Neuronal stem cell (in vitro differentiated cells): ENCODE measurements at places on chromosomes 4 and X.

DNA sequence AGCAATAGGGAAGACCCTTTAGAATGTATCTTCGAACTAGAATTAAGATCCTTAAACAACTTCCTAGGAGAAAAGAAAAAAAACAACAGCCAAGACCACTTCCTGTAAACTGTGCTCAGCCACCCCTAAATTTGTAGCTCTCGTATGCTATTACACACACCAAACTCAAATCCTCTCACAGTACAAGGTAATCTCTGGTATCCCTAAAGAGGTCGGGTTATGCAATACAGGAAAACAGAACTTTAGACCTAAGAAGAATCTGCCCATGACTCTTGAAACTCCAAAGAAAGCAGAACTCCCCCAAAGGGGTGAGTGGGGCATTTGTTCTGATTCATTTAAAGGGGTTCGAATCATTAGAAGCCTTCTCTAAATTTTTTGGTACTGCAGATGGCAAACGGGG lies 170.9 kb upstream of the CASK start:
- H3K27me3 ChIP-seq = no peaks in the 10 kb centered on the region
- no peaks in the 10 kb centered on the region for H3K4me1 ChIP-seq
- H3K4me3 ChIP-seq = no peak overlapping the region

DNA sequence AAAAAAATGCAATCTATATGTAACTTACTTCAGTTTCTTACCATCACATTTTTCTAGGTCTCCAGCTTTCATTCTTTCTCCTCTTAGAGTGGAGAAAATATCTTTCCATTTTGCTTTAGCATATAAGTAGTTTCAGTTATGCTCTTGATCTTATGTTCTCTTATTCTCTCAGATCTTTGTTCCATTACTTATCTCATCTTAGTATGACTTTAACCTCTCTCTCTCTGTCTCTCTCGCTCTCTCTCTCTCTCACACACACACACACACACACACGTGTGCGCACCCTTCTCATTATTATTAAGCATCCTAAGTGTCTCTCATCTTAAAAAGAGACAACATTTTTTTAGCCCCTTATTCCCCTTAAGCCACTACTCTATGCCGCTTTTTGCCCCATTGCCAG lies 92.8 kb downstream of the FAAH2 start:
- H3K36me3 ChIP-seq = no peaks in the 10 kb centered on the region
- DNase-seq = no peak
- H3K4me1 ChIP-seq = no peaks in the 10 kb centered on the region
- H3K4me3 ChIP-seq = no peak overlapping the region
- no peaks in the 10 kb centered on the region for H3K27me3 ChIP-seq

DNA sequence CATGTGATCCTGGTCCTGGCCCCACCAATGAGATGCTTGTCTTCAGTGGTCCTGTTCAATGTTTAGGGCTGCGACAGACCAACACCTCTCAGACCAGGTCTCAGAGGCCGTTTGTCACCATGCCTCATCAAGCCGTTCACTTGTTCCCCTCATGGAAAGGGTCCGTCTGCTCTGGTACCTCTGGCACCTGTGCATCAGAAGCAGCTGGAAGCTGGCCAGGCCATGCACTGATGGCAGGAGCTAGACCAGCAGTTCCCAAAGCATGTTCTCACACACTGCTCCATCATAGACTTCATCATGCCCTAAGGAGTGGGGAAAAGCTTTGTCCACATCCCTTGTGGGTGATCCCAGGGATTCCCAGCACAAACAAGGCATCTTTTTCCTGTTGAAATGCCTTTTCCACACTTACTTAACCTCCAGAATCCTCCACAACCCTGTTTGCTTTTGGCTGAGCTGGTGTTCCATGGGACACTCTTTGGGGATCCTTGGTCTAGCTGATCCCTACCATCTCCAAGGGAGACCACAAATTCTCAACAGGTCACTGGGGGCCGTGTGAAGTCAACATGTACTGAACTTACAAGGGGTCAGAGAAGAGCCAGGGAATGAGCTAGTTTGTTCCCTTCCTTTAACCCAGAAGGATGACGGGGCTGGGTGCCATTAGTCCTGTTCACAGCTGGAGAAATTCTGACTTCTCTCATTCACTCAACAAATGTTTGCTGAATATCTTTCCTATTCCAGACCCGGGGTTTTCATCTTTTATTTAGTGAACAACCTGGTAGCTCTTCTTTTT lies 21.8 kb downstream of the SH3TC1 start:
- H3K4me3 ChIP-seq = no peak overlapping the region
- no peak overlapping the region for H3K27ac ChIP-seq
- no peaks in the 10 kb centered on the region for H3K36me3 ChIP-seq
- no peak for DNase-seq

DNA sequence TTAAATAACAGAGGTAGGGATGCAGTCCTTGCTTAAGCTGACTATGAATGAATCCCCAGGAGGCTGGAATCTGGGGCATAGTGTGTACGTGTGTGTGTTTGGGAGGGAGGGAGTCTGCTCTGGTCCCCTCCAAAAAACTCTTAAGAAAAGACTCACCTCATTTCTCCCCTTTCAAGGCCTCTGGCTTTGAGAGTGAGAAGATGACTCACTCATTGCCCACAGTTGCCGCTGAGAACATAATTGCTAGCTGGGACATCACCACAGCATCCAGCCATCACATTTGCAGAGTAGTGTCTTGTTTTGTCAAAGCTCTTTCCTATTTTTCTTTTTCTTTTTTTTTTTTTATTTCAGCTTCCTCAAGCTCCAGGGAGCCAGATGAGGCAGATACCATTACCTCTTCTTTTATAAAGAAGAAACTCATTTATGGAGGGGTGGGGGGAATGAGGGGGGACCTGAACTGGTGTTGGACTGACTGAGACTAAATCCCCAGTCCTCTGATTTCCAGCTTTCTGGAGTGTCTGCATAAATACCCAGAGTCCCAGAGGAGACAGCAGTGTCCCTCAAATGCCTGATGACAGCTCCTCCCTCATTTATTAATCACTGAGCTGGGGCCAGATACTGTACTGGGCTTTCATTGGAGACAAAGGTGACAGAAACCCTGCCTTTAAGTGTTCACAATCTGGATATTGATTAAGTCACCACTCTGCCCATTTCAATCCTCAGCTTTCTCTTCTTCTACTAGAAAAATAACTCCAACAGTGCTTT lies 61.9 kb upstream of the LAS1L start:
- no peaks in the 10 kb centered on the region for H3K4me1 ChIP-seq
- H3K27ac ChIP-seq = no peak overlapping the region
- no peaks in the 10 kb centered on the region for H3K36me3 ChIP-seq
- no peak overlapping the region for H3K4me3 ChIP-seq
- no peaks in the 10 kb centered on the region for H3K27me3 ChIP-seq

- no peaks in the 10 kb centered on the region for H3K27me3 ChIP-seq
- no peak overlapping the region for H3K27ac ChIP-seq
- no peaks in the 10 kb centered on the region for H3K4me1 ChIP-seq
- no peaks in the 10 kb centered on the region for H3K36me3 ChIP-seq
Observed at GRCh38 chr4:174241162-174241561, 42.3 kb downstream of the FBXO8 start.

- H3K4me3 ChIP-seq = no peak overlapping the region
- no peaks in the 10 kb centered on the region for H3K4me1 ChIP-seq
- H3K27ac ChIP-seq = no peak overlapping the region
- no peak for DNase-seq
- H3K36me3 ChIP-seq = no peaks in the 10 kb centered on the region
Observed at GRCh38 chr4:24876431-24876830, 36.4 kb downstream of the CCDC149 start.
